Stimulated activated CD8-positive, alpha-beta memory T cell treated with anti-CD3 and anti-CD28 coated beads, Interleukin-15, amount 100 ng/mL, for 4 hours (primary cell): ENCODE measurements at places on chromosomes 16 and 17.

DNA sequence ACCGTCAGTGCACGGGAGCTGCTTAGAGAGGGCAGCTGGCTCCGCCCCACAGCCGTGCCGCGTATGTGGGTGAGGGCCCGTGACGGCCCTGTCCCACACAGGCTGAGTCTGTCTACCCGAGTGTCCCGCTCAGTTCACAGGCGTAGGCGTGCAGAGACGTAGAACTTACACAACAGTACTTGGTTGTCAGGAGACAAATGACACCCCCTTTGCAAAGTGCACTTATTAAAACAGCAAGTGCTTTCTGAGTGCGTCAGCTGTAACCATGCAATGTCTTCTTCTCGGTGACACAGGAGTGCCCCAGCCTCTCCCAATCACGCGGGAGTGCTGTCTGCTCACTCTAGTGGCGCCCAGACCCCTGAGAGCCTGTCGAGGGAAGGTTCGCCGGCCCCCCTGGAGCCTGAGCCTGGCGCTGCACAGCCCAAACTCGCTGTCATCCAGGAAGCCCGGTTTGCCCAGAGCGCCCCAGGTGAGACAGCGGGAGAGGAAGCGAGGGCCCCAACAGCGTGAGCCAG, 64.2 kb downstream of the FOXK2 start:
- peak; percentile 50 for DNase-seq

GRCh38 chr16:85712801-85713200, 24.0 kb upstream of the GINS2 start:
- no peak for DNase-seq

DNA sequence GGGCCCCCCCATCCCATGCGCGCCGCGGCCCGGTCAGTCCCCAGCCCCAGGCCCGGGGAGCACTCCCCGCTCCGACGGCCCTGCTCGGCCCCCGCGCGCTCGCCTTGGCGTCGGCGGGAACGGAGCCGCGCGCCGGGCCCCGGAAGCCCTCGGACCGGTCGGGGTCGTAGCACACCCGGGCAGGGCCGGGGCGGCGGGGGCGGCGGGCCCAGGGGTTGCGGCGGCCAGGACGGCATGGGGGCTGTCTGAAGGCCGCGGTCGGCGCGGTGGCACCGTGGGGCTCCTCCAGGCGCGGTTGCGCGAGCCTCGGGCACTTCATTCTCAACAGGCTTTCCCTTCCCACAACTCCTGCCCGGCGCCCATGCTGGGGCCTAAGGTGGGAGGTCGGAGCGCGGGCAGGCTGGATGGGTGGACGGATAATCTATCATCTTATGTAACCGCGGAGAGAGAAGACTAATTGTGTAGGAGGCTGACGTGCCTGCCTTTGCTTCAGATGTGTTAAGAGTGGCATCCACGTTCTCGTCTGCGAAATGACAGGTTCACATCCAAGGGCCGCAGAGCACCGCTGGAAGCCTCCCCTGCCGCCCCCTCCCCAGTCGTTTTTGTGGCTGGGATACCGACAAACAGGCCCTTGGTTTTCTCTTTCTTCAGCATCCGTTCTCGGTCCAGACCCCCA, 708 bp downstream of the BAIAP2 start:
- DNase-seq, result no peak

DNA sequence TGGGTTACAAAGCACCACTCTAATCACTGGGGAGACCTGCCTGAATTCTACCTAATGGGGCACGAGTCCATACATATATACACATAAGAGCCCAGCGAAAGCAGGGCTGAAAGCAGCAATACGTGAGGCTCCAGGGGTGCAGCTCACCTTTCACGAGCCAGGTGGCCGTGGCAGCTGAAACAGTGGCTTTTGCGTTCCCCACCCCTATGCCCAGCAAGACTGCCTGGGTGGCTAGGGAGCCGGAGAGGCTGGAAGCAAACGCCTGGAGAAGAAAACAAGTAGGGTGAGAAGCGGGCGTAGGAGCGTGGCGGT, 618 bp downstream of the RUSF1 start:
- no peak for DNase-seq

- no peak for DNase-seq
Measured at GRCh38 chr17:49365667-49366066, 3.6 kb upstream of the ZNF652 start.

DNA sequence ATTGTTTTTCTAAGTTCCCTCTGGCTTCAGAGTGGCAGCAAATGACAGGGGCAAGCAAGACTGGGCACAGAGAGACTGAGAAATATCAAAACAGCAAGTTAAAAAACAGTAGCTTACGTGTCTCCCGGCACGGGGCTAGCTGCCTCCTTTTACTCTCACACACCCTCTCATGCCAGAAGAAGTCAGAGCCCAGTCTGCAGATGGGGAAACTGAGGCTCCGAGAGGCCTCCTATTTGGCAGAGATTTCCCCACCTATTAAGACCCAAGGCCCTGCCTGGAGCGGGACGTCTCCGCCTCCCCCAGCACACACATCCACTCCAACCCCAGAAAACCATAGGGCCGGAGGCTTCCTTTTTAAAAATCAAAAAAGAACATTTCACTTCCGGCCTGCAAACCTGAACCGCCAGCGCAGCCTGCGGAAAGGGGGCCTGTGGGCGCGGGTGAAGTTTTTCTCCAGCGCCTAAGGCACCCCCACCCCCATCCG, 832 bp downstream of the CARHSP1 start:
- DNase-seq, result peak; percentile 19

DNA sequence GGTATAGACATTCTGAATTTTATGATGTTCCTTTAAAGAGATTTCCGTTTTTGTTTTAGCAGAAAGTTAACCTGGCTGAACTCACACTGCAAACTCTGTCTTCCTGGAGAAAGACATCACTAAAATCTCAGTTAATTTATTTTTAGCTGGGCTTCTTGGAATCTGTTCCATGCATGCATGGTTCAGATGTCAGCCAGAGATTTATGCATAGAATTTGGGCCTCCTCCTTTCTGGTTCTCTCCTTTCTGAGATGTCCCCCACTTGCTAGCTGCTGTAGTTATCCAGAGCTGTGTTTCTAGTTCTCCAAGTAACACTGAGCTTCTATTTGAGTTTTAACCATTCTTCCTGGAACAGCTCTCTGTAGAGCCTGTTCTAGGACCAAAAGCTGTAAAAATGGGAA, 77.3 kb upstream of the TANC2 start:
- DNase-seq, result no peak

DNA sequence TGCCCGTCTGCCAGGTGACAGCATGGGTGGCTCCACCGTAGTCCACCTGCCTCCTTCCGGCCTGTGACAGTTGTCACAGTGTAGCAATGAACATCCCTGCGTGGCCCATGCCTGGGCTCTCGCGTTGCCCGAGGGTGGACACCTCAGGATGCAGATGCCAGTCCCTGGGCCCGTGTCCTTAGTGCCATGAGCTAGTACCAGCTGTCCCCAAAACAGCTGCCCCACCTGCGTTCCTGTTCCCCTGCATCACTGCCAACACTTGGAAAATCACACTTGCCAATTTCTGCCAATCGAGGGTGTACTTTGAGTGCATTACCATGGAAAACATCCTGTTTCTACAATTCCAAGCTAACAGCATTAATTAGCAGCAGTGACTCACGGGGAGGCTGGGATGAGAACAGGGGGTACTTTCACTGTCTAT, 9.0 kb upstream of the C16orf95 start:
- no peak for DNase-seq

DNA sequence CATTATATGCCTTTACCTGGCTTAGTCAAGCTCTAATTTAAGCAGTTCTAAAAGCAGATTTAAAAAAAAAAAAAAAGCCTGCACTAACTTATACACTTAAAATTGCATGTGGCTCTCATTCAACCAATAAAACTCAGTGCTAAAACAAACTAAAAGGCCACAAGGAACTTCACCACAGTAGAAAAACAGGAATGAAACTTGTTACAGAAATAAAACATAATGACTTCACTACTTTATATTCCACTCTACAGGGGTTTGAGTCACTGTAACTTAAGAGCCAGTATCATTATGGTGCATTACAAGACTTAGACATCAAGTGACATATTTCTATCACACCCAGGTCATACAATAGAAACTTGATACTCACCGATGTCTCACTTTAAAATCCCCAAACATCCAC, 11.1 kb downstream of the CA10 start:
- no peak for DNase-seq

GRCh38 chr17:2266865-2267228, 36.7 kb downstream of the SMG6 start:
- no peak for DNase-seq

GRCh38 chr16:50245417-50246298, 20.7 kb upstream of the ADCY7 start:
- DNase-seq, result peak; percentile 48

DNA sequence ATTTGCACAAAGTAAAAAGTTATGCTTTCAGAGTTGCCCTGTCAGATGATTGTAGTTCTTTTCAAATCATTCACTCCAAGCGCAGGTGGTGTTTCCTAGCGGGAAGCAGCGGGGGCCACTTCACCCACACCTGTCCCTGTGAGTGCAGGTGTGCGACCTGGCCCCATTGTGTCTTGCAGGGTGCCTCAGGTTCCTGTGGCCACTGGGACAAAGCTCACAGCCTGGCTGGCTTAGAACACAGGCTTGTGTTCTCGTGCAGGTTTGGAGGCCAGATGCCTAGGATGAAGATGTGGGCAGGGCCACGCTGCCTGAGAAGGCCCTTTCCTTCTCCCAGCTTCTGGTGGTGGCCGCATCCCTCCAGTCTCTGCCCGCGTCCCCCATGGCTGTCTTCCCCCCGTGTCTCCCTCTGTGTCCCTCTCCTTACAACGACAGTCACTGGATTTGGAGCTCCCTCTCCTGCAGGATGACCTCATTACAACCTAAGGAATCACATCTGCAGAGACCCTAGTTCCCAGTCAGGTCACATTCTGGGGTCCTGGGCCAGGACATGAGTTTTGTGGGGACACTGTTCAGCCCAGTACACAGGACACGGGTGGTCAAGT, 90.5 kb downstream of the NPIPB11 start:
- no peak for DNase-seq

DNA sequence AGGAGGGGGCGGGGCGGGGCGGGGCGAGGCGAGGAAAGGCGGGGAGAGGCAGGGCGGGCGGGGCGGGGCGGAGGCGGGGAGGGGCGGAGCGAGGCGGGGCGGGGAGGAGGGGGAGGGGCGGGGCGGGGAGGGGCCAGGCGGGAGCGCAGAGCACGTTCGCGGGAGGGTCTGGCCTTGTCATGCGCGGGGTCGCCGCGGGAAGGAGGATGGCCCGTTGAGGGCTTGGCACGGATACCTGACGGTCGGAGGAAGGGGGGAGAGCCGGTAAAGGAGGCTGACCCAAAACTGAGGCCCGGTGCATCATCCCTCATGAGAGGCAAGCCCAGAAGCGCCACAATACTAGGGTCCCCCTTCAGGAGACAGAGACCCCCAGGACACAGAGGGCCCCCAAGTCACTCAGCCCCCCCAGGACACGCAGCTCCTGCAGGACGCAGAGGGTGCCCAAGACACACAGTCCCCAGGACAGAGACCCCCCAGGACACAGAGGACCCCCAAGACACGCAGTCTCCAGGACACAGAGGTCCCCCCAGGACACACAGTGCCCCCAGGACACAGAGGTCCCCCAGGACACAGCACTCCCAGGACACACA, 593 bp upstream of the WDR45B start:
- peak; percentile 15 for DNase-seq

DNA sequence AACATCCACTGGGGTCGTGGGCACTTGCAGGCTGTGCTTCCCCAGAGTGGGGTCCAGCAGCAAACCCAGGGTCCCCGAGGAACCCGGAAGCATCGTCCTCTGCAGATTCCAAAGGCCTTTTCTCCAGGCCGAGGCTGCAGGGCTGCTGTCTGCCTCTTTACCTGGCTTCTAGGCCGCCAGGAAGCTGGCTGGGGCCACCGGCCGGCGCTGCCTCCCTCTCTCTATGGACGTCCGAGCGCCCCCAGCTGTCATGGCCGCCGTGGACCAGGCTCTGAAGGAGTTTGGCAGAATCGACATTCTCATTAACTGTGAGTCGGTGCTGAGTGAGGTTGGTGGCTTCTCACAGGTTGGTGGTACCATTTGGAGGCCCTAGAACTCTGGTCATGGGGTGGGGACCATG, 5.6 kb downstream of the DECR2 start:
- no peak for DNase-seq

- no peak for DNase-seq
Measured at GRCh38 chr16:1416521-1416941, 2.0 kb upstream of the UNKL start.

- DNase-seq, result no peak
Measured at GRCh38 chr16:17724242-17724898, 253.6 kb upstream of the XYLT1 start.

GRCh38 chr16:85090181-85090580, 22.1 kb downstream of the CIBAR2 start:
- DNase-seq, result no peak

DNA sequence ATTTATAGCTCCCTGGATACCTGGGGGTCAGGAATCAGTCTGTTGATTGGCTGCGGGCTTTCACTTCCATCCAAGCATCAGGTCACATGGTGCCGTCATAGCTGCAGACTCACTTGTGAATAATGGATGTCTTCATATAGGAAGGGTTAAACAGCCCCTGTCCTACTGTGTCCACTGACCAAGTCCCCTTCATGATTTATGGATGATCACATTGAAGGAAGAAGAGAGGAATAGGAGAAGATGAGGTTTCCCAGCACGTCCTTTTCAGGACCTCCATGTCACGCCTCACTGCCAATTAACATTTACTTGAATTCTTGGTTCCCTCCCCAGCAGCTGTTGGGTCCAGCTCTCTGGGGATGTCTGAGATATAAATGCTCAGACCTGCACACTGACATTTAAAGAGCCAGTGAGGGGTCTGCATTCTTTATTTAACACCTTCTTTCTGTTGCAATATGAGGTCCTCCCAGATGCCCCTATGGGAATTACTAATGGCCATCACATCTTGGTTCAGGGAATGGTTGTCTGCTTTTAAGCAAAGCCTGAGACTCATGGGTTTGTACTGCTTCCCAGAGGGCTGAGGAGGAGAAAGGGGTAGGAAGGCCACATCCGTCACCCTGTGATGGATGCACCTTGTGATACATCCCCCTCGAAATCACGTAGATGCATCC, 230.6 kb upstream of the HSBP1 start:
- DNase-seq, result no peak

DNA sequence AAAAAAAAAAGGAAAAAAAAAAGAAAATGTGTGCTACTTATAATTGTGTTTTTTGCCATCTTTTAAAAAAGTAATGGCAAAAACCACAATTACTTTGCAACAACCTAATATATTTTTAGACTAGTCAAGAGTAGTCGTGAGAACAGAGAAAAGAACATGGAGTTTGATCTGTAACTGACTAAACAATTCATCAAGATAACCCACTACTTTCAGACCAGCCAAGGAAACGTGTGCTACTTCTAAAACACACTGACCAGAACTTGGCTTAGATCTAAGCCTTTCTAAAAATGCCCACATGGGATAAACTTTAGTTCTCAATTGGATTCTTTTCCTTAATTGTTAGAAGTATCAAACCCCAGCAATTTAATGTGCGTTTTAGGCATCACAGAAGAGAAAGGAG, 616 bp downstream of the PECAM1 start:
- no peak for DNase-seq
